ENCODE measurements at places on chromosomes 12 and 14.

DNA sequence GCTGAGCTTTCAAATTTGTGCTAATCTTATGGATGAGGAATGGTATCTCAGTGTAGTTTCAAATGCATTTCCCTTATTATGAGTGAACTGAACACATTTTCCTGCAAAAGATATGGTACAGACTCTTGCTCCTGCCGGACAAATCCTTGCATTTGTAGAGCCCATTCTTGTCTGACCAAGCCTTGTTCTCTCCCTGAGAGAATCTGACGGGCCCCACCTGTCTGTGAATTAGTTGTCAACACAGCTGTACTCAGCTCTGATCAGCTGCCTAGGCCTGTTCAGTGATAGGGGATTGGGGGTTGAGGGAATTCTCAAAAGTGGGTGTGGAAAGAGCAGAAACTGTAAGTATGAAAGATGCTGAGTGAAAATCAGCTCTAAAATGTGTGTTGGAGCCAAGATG lies 42.8 kb upstream of the SCN8A start:
- DNase-seq, result no peak

- no peak for DNase-seq
Measured at GRCh38 chr14:36658123-36659009, 3.3 kb upstream of the PAX9 start.

GRCh38 chr14:102162487-102162886 lies 22.8 kb downstream of the WDR20 start:
- DNase-seq, result no peak

DNA sequence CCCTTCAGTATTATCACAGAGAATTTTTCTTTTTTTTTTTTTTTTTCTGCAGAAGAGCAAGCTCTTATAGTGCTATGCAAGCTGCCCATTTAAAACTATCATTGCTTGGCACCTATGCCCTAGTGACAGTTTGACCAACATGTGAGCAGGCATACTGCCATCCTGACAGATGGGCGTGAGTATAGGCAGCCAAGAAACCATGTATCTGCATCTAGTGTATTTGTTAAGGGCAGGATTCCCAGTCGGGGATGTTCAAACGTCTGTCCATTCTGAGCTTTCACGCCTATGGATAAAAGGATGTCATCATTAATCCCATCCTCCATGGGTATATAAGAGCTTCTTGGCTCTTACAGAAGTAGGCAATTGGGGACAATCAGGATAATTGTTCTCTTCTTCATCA lies 8.8 kb downstream of the VRK1 start:
- DNase-seq, result no peak

DNA sequence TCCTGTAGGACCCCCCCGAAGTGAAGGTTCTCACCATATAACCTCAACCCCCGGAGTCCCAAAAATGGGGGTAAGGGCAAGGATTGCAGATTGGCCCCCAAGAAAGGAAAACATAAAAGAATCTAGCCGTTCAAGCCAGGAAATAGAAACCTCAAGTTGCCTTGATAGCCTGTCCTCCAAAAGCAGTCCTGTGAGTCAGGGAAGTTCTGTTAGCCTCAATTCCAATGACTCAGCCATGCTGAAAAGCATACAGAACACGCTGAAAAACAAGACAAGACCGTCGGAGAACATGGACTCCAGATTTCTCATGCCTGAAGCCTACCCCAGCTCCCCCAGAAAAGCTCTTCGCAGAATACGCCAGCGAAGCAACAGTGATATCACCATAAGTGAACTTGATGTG lies 344.2 kb upstream of the RGS6 start:
- no peak for DNase-seq

Measured in ascending aorta (tissue), 2 donors.